ENCODE measurements at places on chromosomes 2 and 18. TPM values are rescaled to one million over a fixed set of nuclear protein-coding genes. Genes with fewer than 3 reads are reported as not detected.

GRCh38 chr2:96534141-96534540, 2.4 kb upstream of the ARID5A start:
- H3K4me1 ChIP-seq: peaks cover 20% of the 10 kb centered on the region
- H3K27ac ChIP-seq: no peak overlapping the region
- DNase-seq: no peak
- H3K4me3 ChIP-seq: no peak overlapping the region

The LYPD6B gene
- 4.8 TPM for total RNA-seq

- no peak overlapping the region for H3K4me3 ChIP-seq
- H3K27me3 ChIP-seq: no peaks in the 10 kb centered on the region
- no peak for DNase-seq
- H3K36me3 ChIP-seq: peaks cover 9% of the 10 kb centered on the region
- peaks cover 3% of the 10 kb centered on the region for H3K4me1 ChIP-seq
Measured at GRCh38 chr18:8632386-8632785, 23.1 kb downstream of the RAB12 start.

GRCh38 chr2:59322870-59323269, 1081.7 kb upstream of the FANCL start:
- no peak for DNase-seq
- no peaks in the 10 kb centered on the region for H3K27me3 ChIP-seq
- H3K27ac ChIP-seq: no peak overlapping the region
- H3K4me1 ChIP-seq: no peaks in the 10 kb centered on the region
- H3K4me3 ChIP-seq: no peak overlapping the region
- no peaks in the 10 kb centered on the region for H3K36me3 ChIP-seq

DNA sequence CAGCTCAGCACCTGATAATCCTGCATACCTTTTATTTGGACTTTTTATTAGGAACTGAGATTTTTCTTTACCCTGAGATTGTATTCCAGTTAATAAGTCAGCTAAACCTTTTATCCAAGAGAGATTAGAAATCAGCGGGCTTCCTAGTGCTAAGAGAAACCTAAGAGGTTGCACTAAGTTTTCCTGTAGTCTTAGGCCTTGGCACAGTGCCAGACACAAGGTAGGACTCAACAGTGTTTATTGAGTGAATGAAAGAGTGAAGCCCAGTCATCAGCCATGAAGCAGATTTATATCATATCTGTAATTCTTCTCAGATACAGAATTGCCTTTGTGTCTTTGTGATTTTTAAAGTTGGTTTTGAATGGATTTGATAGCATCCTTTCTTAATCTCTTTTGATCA, 13.6 kb downstream of the OTX1 start:
- H3K4me1 ChIP-seq: peaks cover 4% of the 10 kb centered on the region
- DNase-seq: no peak
- peaks cover 5% of the 10 kb centered on the region for H3K36me3 ChIP-seq

- peaks cover 16% of the 10 kb centered on the region for H3K4me1 ChIP-seq
- no peak overlapping the region for H3K27ac ChIP-seq
Measured at GRCh38 chr2:38074058-38074763, 1.7 kb downstream of the CYP1B1 start.

- H3K27ac ChIP-seq: no peak overlapping the region
- DNase-seq: no peak
- H3K4me3 ChIP-seq: no peak overlapping the region
- peaks cover 9% of the 10 kb centered on the region for H3K4me1 ChIP-seq
- no peaks in the 10 kb centered on the region for H3K36me3 ChIP-seq
Measured at GRCh38 chr18:32767400-32767799, 5.4 kb downstream of the KLHL14 start.

DNA sequence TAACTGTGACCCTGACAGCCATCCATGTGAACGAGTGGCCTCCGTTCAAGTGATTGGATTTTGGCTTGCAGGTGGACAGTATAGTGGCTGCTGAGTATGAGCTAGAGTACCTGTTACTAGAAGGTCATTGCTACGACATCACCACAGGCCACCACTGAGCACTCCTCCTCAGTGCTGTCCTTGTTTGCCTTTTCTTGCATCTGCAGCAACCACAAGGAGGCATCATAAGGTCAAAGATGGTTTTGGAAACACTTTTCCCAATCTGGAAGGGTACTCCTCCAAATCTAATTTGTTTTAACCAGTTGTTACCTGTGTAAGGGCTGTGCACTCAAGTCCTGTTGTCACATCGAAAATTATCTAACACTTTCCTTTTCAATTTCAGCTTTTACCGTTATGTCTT, 81.2 kb downstream of the UGGT1 start:
- no peak overlapping the region for H3K4me3 ChIP-seq
- no peak overlapping the region for H3K27ac ChIP-seq
- H3K4me1 ChIP-seq: peaks cover 18% of the 10 kb centered on the region
- no peak for DNase-seq
- H3K36me3 ChIP-seq: peaks cover 29% of the 10 kb centered on the region

The RTTN gene
- total RNA-seq: 15.8 TPM

- DNase-seq: no peak
- no peaks in the 10 kb centered on the region for H3K27me3 ChIP-seq
- no peak overlapping the region for H3K4me3 ChIP-seq
- H3K36me3 ChIP-seq: no peaks in the 10 kb centered on the region
- no peak overlapping the region for H3K27ac ChIP-seq
Measured at GRCh38 chr18:60982329-60982695, 350.9 kb upstream of the CDH20 start.

The MYO7B gene
- 0.90 TPM for total RNA-seq

The ST8SIA5 gene
- 0.49 TPM for total RNA-seq

DNA sequence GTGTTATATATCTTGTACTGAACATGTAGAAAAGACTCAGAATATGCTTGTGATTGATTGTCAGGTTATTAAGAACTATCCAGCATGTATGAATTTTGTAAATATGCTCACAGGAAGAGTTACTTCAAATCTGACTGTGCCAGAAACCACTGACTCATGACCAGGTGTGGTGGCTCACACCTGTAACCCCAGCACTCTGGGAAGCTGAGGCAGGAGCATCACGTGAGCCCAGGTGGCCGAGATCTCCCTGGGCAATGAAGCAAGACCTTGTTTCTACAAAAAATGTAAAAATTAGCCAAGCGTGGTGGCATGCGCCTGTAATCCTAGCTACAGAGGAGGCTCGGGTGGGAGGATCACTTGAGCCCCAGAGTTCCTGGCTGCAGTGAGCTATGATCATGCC, 126.6 kb downstream of the COMMD1 start:
- H3K27ac ChIP-seq: no peak overlapping the region
- no peaks in the 10 kb centered on the region for H3K36me3 ChIP-seq
- H3K4me1 ChIP-seq: no peaks in the 10 kb centered on the region
- H3K27me3 ChIP-seq: no peaks in the 10 kb centered on the region

- H3K4me3 ChIP-seq: no peak overlapping the region
- no peaks in the 10 kb centered on the region for H3K36me3 ChIP-seq
- DNase-seq: no peak
- peaks cover 10% of the 10 kb centered on the region for H3K4me1 ChIP-seq
Measured at GRCh38 chr2:46818141-46818621, 97.4 kb downstream of the MCFD2 start.

GRCh38 chr2:161355983-161356382, 47.8 kb downstream of the PSMD14 start:
- no peak overlapping the region for H3K4me3 ChIP-seq
- DNase-seq: no peak
- peaks cover 4% of the 10 kb centered on the region for H3K36me3 ChIP-seq
- H3K27ac ChIP-seq: no peak overlapping the region
- no peaks in the 10 kb centered on the region for H3K4me1 ChIP-seq

The NAB1 gene
- total RNA-seq: 44.9 TPM

The ABCG8 gene
- not detected for total RNA-seq

The SPP2 gene
- total RNA-seq: not detected

DNA sequence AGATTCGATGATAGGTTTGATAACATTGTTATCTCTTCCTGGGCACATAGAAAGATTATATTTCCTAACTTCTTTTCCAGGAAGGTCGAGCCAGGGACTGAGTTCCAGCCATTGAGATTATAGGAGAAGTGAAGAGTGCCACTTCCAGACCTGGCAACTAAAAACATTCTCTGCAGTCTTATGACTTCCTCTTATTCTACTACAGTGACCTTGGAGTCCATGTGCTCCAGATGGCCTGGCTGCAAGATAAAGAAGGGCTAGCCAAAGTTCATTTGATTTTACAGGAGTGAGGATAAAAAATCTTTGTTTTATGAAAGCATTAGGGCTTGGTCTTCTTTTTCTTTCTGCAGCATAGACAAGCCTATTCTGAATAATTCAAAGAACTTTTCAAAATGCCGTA, 363.0 kb downstream of the FSIP2 start:
- peaks cover 4% of the 10 kb centered on the region for H3K4me1 ChIP-seq
- no peaks in the 10 kb centered on the region for H3K36me3 ChIP-seq
- H3K4me3 ChIP-seq: no peak overlapping the region
- no peaks in the 10 kb centered on the region for H3K27me3 ChIP-seq
- no peak overlapping the region for H3K27ac ChIP-seq
- DNase-seq: no peak

DNA sequence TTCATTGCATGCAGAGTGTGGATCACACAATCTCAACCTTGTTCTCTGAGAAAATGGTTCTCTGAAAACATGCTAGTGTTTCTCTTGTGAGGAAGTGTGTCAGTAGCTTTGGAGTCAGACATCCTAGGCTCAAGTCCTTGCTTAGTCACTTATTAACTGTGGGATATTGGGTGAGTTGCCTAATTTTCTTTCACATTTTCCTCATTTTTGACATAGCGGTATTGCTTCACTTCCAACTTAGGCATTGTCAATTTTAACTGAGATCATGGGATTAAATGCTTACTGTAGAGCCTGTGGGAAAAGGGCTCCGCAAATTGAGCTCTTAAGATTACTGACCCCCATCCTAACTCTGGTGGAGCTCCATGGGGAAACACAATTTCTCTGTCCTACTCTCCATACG, 622.2 kb downstream of the CNTNAP5 start:
- no peak overlapping the region for H3K27ac ChIP-seq
- no peaks in the 10 kb centered on the region for H3K4me1 ChIP-seq
- H3K4me3 ChIP-seq: no peak overlapping the region
- DNase-seq: no peak
- H3K27me3 ChIP-seq: no peaks in the 10 kb centered on the region

The RAB10 gene
- 130 TPM for total RNA-seq

- H3K36me3 ChIP-seq: no peaks in the 10 kb centered on the region
- no peak overlapping the region for H3K27ac ChIP-seq
- H3K27me3 ChIP-seq: peaks cover 3% of the 10 kb centered on the region
- no peak for DNase-seq
- no peaks in the 10 kb centered on the region for H3K4me1 ChIP-seq
Measured at GRCh38 chr18:52766002-52766545, 426.1 kb downstream of the DCC start.

DNA sequence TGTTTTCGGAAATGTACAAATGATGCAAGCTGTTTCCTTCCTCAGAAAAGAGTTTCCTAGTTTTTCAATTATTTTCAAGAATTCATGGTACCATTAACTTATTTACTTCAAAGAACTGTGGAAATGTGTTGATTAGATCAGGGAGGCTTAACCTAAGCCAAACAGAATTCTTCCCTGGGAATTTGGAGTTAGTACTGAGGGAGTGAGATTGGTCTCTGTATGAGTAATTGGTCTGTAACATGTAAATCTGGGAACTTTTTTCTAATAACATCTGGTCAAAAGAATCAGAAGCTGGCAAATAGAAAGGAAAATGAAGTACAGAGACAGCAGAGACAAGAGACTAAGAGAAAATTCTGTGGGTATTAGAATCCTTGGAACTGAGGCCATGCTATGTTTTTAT, 145.8 kb downstream of the BABAM2 start:
- H3K36me3 ChIP-seq: no peaks in the 10 kb centered on the region
- no peaks in the 10 kb centered on the region for H3K27me3 ChIP-seq
- no peak for DNase-seq
- H3K4me3 ChIP-seq: no peak overlapping the region

Measured in endothelial cell (in vitro differentiated cells).